ENCODE measurements at places on chromosomes 2 and 18. TPM values are rescaled to one million over a fixed set of nuclear protein-coding genes. Genes with fewer than 3 reads are reported as not detected.

- no peak for ATAC-seq
These were observed 141.8 kb downstream of the MYO5B start for GRCh38 chr18:50053111-50053510.

- no peak for ATAC-seq
These were observed 93.5 kb downstream of the GALNT3 start for GRCh38 chr2:165700531-165700930.

DNA sequence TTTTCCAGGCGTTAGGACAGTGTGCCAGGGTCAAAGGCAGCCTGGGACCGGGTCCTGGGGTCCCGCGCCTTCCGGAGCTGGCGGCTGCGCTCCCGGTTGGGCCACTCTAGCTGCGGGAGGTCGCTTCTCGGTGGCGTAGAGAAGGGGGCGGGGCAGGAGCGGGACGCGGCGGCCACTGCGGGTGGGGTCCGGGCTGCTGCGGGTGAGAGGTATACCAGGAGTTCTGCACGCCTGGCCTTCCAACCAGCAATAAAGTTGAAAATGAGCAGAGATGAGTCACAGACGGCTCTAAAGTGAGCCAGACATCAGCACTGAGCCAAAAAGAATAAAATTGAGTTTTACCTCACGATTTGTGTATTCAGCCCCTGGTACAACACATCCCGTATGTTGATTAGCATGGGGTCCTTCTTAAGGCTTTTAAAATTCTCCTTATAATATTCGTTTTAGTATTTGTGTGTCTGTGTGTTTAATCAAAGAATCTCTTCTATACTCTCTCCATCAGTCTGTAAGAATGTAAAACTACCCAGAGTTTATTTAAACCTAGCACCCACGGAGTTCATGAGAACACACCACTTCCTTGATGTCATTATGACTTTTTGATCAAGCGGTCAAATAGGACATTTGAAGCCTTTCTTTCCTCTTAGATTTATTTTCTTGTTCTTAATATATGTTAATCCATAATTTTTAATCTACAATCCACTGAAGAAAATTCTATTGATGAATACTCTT is at the start of gene C1GALT1C1L:
TSS of gene C1GALT1C1L (minus strand) at position 108 of the 729 bp plus-strand sequence. CDS start at position 1, 107 bp downstream.
- ATAC-seq: peak; percentile 55

DNA sequence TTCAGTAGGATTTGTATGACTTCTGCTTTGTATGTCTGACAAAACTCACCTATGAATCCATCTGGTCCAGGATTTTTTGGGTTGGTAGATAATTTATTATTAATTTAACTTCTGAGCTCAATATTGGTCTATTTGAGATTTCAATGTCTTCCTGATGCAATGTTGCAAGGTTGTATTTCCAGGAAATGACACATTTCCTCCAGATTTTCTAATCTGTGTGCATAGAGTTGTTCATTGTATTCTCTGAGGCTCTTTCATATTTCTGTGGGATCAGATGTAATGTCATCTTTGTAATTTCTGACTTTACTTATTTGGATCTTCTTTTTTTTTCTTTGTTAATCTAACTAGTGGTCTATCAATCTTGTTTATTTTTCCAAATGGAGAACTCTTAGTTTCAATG is 584.7 kb upstream of the SETBP1 start:
- no peak for ATAC-seq

- peak; percentile 96 for ATAC-seq
These were observed 32.8 kb upstream of the DNAH7 start for GRCh38 chr2:196101325-196101991.

- ATAC-seq: peak; percentile 19
These were observed 1.2 kb upstream of the MZT2A start for GRCh38 chr2:131493199-131493968.

- no peak for ATAC-seq
These were observed 352.1 kb downstream of the RBM43 start for GRCh38 chr2:150909613-150910012.

GRCh38 chr2:16013359-16013911 is 73.1 kb downstream of the MYCN start:
- no peak for ATAC-seq

- ATAC-seq: no peak
These were observed 90.3 kb upstream of the ST3GAL5 start for GRCh38 chr2:85978883-85979780.

The PDE1A gene
- total RNA-seq: not detected

The KHK gene
- total RNA-seq: 5.9 TPM

The EML6 gene
- total RNA-seq: 1.4 TPM

The CABYR gene
- 4.7 TPM for total RNA-seq
